MV-4-11 (cell line): ENCODE measurements at places on chromosomes 13 and 19.

DNA sequence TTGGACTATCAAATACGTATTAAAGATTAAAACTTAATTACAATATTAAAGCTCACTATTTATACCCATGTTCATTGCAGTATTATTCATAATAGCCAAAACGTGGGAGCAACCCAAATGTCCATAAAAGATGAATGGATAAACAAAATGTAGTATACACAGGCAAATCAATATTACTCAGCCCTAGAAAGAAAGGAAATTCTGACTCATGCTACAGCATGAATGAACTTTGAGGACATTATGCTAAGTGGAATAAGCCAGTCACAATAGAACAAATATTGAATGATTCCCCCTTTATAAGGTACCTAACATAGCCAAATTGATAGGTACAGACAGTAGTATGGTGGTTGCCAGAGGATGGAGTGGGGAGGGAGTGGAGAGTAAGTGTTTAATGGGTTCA is 457.3 kb downstream of the FGF14 start:
- DNase-seq = no peak

GRCh38 chr19:45173816-45174215 is 4.2 kb downstream of the TRAPPC6A start:
- peak; percentile 35 for DNase-seq

DNA sequence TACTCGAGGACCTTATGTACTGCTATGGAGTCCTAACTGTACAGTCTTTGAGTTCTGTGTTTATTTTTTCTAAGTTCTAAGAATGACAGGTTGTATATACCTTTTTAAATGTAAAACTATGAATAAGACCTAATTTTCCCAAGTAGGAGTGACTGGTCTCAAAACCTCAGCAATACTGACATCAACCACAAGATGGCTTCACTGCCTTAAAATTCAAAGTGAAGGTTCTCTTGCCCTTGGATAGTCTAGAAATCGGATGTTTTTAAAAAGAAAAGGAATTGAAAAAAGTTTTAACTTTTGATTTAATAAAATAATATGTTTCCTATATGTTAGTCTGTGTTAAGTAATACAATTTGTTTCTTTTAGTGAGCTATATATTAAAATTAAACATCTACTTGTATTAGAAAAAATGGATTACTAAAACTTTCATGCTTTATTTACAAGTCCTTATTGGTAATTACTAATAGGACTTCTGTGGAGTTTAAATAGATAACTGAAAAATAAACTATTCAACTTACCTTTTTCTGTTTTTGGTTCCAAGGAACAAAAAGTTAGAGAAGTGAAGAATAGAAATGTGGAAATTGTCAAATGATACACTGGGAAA is 52.0 kb downstream of the TDRD3 start:
- DNase-seq = peak; percentile 26

DNA sequence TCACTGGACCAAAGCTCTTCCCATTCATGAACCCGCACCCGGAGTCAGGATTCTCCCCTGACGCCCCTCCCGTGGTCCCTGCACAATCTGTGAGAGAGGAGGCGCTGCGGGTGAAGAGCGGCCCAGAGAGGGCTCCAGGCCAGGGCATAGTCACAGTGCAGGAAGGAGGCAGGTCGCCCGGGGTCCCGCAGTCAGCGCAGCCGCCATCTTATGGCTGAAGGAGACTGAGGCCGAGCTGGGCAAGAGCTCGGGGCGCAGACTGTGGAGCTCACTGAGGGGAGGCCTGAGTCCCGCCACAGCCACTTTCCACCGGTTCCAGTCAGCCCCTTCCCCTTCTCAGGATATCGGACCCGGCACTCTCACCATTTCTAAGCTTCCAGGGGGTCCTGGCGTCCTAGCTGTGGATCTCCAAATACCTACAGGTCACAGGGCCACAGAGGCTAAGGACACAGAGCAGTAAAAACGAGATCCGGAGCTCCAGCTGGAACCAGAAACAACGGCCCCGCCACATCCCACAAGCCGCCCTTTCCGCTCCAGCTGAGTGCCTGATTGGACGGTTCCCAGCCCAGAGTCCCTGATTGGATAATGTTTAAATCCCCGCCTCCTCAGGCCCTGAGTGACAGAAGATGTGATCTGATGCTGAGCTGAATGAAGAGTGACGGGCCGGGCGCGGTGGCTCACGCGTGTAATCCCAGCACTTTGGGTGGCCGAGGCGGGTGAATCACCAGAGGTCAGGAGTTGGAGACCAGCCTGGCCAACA is at the start of gene ZNF99:
TSS of gene ZNF99 (minus strand) at position 501 of the 760 bp plus-strand sequence. CDS start at position 366, 135 bp downstream.
- DNase-seq = no peak

GRCh38 chr19:5695649-5696195 is 5.6 kb downstream of the RPL36 start:
- no peak for DNase-seq

DNA sequence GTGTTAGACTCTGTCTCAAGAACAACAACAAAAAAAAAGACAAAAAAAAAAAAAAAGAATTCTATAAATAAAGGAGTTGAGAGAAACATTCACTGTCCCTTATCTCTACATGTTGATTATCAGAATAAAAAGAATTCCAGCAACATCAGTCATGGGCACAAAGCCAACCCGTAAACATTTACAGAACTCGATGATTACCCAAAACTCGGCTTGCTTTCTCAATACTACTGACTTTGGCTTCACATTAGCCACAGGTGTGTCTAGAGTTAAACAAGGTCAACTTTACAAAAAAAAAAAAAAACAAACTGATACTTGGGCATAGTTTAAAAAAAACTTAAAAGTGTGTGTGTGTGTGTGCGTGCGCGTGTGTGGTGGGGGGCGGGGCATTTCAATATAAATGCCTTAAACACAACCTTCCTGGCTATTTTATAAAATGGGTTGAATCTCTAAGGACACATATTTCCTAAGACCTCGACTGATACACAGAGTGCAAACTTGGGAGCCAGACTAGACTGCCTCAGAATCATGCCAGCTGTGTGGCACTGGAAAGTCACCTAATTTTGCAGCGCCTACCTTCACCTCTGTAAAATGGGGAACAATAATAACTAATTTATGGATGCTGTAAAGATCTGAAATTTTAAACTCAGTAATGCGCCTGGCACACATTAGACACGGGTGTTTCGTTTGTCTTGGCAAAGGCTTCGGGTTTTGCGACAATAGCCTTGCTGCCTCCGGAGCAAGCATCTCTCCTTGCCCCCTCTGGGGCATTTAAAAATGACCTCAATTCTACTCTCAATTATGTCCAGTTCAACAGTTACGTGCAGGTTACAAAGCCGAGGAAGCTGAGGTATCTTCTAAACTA is 922 bp downstream of the EBPL start:
- no peak for DNase-seq

DNA sequence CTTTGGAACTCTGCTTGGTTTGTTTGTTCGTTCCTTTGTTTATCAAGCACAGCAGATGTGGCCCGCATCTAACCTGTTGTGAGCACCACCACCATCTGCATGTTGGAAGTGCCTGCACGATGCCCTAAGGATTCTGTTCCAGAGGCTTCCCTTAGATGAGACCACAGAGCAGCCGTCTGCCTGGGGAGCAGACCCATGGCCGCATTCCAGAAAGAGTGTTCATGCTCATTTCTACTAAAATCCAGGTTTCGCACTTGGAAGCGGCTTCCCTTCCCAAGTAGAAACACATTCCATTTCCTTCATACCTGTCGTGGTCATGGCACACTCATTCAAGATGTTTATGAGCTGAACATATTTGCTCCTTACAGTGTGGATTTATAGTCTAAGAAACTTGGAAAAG is 27.2 kb downstream of the COL4A2 start:
- DNase-seq = no peak

- no peak for DNase-seq
Measured at GRCh38 chr13:35764326-35765015, 288.0 kb upstream of the MAB21L1 start.
